Suprapubic skin (tissue), 4 donors: ENCODE measurements at places on chromosomes 4 and X. TPM values are rescaled to one million over a fixed set of nuclear protein-coding genes. Genes with fewer than 3 reads are reported as not detected.

Gene STPG2
- total RNA-seq: 2.5 TPM

Gene PSAPL1
- 160 TPM for total RNA-seq

Gene GLRA3
- total RNA-seq: not detected

Gene TMSB15C
- 4.7 TPM for total RNA-seq

Gene LRRC66
- total RNA-seq: 0.64 TPM

Gene NOX1
- not detected for total RNA-seq
